ENCODE measurements at places on chromosomes 7 and 10. TPM values are rescaled to one million over a fixed set of nuclear protein-coding genes. Genes with fewer than 3 reads are reported as not detected.

Gene ATOH7
- not detected for total RNA-seq

Gene RBM20
- total RNA-seq: not detected

Gene CCDC3
- 0.81 TPM for total RNA-seq

Gene ASB4
- not detected for total RNA-seq
